ENCODE measurements at places on chromosomes 13 and 19.

- DNase-seq: no peak
Measured at GRCh38 chr13:110089815-110090214, 217.1 kb downstream of the COL4A1 start.

DNA sequence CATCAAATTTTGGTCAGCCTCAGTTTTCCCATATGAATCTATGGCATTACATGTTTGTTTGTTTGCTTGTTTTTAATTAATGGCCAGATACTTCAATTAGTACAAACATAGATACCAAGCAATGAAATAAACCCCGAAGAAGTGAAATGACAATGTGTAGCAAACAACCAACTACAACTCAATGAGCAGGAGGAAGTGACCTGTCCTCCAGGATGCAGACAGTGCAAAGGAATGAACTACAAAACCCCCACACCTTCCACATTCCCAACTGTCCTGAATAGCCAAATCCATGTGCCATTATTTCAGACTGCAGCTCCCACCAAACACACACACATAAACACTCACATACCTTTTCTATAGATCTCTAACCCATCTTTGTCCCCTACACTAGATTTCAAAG is 45.0 kb upstream of the FAM124A start:
- DNase-seq: no peak

DNA sequence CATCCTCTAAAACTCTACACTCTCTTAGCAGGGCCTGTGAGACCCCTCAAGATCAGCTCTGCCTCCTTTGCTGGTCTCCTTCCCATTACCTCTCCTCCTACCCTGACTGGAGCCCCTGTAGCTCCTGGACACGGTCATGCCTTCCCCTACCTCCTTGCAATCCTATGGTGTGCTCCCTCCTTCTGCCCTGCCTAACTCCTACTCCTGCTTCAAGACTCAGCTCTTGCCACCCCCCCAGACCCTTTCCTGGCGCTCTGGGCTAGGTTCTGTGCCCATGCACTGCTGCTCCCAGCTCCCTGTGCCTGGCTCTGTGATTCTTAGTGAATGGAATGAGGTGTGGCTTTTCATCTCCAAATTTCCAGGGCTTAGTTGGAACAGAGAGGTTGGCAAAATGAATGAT is 28.0 kb upstream of the TPTE2 start:
- no peak for DNase-seq

DNA sequence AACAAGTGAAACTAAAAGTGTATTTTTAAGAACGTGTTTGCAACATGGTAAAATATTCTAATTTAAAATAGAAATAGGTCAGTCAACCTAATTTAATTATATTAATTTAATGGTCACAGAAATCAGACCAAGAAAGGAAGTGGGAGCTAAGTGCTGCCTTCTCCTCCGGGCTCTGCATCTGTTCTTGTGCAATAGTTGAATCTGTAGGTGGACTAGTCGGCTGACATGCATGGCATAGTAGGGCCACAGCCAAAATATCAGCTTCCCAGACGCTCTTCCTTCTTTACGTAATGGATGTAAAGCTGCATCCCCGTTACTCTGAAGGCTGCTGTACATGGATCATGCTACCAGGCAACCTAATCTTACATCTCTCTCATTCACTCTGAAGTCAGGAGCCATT is 47.3 kb downstream of the COL4A1 start:
- DNase-seq: no peak

- DNase-seq: peak; percentile 15
Measured at GRCh38 chr19:57465680-57466381, 8.9 kb upstream of the VN1R1 start.

- DNase-seq: peak; percentile 92
Measured at GRCh38 chr19:17334414-17335409, at the start of gene ANO8. TSS of gene ANO8 (minus strand) at chr19:17334855. CDS start at chr19:17334670, 185 bp downstream.

DNA sequence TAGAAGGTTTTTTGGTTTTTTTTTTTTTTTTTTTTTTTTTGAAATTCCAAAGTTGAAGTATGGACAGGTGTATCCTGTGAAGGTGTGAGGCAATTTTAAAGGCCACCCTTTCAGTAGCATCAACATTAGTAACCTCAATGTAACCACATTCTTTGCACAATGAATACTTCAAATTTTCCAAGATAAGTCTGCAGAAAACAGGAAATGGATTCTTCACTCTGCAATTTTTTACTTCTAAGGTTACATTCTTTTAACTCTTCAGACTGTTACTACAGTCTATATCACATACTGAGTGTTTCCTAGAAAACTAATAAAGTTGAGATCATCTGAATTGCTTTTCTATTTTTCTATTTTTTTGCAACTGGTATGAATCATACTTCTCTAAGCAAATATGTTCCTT is 569.0 kb upstream of the GPC6 start:
- no peak for DNase-seq

GRCh38 chr13:55091172-55091571 is 2049.5 kb upstream of the PRR20A start:
- DNase-seq: no peak

DNA sequence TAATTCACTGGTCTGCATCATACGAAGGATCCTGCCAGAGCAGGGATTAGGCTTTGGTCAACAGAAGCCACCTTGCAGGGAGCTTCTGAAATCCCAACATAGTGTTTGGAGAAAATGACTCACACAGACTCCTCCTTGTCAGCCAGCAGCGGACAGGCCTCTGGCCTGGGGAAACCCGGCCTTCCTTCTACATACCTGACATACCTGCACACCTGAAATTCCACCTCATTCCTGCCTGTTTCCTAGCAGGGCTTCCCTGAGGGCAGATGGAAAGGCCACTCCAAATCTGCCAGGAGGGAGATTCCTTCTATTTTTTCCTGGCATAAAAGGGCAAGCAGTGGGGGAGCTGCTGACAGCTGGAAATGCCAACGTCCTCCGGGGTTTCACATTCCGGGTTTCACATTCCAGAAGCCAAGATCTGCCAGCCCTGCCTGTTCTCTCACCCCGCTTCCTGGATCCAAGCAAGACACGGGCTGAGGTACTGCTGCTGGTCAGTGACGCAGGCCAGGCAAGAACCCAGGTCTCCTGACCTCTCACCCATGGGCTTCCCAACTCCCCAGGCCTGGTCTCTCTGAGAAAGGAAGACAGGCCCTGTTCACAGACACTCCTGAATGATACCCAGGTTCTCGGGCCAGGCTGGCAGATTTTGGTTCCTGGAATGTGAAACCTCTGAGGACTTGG is 18.2 kb upstream of the IGFL1 start:
- peak; percentile 17 for DNase-seq

DNA sequence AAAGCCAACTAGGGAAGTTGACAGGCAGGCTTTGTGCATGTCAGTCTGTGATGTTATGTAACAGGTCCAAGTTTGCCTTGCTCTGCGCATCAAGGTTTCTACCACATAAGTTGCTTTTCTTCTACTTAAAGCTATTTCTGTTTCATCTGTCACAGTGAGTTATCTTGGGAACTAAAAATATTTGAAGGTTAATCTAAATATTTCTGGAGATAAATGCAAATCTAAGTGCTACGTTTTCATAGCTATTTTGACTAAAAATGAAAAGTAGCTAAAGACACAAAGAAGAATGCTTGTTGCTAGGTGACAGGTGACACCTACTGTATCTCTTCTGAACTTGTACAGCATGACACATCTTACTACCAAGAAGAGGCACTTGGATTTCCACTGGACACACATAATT is 135.6 kb downstream of the KLF12 start:
- no peak for DNase-seq

GRCh38 chr19:49730166-49730565 is 32.9 kb downstream of the TSKS start:
- DNase-seq: no peak

GRCh38 chr19:12783849-12784393 is 7.4 kb upstream of the JUNB start:
- no peak for DNase-seq

GRCh38 chr13:97130190-97130589 is 91.9 kb upstream of the MBNL2 start:
- DNase-seq: no peak

DNA sequence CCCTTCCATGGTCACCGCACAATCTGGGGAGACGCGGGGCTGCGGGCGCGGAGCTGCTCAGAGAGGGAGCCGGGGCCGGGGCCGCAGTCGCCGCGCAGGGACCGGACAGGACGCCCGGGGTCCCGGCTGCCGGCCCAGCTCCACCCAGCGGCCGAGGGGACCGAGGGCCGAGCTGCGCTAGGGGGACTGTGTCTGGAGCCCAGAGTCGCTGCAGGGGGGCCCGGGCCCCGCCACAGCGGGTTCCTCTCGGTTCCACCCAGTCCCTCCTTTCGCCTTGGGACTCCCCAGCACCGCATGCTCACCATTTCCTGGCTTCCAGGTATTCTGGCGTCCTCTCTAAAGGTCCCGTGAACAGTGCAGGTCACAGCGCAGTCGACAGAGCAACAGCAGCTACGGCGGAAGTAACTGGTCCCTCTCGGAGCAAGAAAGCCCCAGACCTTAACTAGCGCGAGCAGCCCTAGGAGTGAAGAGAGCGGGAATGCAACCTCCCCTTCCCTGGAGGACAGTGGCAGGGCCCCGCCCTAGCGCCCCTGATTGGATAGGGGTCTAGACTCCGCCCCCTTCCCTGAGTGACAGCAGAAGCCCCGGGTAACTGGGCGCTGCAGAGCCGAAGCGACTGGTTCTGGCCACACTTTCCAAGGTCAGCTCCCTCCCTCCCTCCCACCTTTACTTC is at the start of gene ZNF878:
TSS of gene ZNF878 (minus strand) at position 465 of the 673 bp plus-strand sequence. CDS start at position 305, 160 bp downstream.
- DNase-seq: no peak

- DNase-seq: no peak
Measured at GRCh38 chr13:74024856-74025255, 109.3 kb downstream of the KLF12 start.

DNA sequence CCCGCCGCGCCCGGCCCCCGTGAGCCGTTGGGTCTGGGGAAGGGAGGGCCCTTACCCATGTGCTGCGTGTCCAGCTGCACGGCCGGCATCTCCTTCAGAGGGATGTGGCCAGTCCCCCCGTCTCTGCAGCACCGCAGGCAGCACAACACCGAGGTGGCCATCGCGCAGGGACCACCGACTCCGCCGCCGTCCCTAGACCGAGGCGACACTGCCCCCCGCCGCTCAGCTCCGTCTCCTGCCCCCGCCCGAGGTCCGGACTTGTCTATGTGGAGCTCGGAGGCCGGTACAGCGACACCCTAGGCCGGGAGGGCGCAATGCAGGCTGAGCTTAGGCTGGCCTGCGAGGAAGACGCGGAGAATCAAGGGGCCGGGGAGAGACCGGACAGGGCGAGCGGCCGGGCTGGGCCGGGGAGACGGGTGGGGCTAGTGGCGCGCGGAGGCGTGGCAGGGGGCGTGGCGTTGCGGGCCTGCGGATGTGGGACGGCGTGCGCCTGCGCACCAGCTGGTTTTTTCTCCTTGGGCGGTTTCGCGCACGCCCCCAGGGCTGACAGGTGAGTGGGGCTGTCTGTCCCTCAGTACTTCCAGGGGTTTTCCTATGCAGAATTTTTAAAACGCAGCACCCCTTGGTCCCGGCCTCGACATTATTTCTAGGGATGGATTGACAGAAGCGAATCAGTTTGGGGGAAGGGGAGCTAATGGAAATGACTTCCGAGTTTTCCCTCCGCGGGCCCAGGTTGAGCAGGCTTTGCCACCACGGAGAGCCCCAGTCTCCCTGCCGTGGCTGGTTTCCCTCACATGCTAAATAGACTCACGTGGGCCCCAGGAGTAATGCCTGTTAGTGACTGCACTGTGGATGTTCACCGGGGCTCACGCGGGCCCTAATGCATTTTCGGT is at the start of gene SPRYD7:
TSS of gene SPRYD7 (minus strand) at position 266 of the 893 bp plus-strand sequence. CDS start at position 161, 105 bp downstream.
- peak; percentile 99 for DNase-seq

DNA sequence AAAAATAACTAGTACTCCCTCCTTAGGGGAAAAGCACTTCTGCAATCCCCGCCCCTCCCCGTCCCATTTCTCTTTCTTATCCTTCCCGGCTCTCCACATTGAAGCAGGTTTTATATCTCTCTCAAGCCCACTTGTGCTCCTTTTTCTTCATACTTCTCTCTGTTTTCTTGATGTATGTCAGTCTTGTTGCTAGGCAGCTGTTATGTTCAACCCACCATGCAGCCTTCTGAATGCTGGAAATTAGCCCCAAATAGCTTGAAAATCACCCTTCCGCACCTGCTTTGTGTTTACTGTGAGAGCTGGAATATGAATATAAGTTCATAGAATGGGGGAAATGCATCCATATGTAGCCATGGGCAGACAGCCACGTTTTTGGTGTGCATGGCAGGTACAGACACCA is 461.4 kb downstream of the MYO16 start:
- no peak for DNase-seq

DNA sequence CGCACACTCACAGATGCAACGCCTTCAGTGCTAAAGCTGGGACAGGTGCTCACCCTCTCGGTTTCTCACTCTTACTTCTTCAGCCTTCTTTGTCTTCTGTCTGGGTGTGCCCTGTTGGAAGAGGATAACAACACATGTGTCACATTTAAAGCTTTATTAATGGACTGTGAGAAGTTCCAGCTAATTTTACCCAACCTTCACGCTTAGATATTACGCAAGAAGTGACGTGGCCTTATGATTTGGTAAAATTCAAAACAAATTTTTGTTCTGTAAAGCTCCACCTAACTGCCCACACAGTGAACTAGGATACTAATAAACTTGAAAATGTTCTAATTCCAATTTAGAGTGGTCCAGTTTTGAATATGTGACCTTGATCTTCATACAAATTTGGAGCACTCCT is 66.7 kb upstream of the LRCH1 start:
- no peak for DNase-seq

- no peak for DNase-seq
Measured at GRCh38 chr19:19355606-19356139, 35.0 kb downstream of the MAU2 start.

DNA sequence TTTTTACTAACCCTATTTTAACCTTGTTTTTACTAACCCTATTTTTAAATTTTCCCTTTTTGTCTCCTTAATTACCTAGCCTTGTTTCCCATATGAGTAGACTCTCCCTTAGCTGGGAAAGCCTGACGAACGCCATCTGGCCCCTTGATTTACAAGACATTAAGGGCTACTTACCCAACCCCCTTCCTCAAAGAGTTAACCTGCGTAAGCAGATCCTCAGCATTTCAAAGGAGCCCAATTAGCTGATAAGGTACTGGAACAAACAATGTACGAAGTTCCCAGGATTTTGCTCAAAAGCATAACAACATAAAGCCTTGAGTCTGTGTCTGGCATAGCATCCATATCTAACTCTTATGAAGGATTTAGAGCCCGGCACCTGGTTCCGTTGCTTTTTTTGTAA is 4.7 kb upstream of the MVB12A start:
- no peak for DNase-seq

DNA sequence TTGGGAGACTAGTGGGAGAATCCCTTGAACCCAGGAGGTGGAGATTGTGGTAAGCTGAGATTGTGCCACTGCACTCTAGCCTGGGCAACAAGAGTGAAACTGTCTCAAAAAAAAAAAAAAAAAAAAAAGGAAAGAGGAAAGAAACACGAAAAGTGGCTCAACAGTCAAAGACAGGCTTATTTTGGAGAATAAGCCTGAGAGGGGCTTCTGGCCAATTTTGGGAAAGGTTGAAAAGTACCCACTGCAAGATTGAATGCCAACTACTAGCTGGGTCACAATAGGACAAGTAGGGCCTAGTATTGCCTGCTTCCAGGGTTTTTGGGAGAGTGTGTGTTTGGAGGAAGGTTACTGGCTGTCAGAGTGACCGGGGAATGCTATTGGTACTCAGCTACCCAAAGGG is 17.2 kb downstream of the FBXO17 start:
- no peak for DNase-seq

- DNase-seq: no peak
Measured at GRCh38 chr13:28729541-28729940, 10.8 kb upstream of the SLC46A3 start.

GRCh38 chr13:50437252-50437651 is 406.2 kb downstream of the DLEU7 start:
- no peak for DNase-seq
